ENCODE measurements at places on chromosomes 5 and 9.
A peak's percentile ranks its signal among the peaks of the same experiment; 100 is the strongest.

GRCh38 chr5:74396913-74397622, 243.5 kb downstream of the ENC1 start:
- DNase-seq = no peak

- DNase-seq = no peak
Measured at GRCh38 chr5:3025392-3025791, 273.9 kb upstream of the IRX2 start.

DNA sequence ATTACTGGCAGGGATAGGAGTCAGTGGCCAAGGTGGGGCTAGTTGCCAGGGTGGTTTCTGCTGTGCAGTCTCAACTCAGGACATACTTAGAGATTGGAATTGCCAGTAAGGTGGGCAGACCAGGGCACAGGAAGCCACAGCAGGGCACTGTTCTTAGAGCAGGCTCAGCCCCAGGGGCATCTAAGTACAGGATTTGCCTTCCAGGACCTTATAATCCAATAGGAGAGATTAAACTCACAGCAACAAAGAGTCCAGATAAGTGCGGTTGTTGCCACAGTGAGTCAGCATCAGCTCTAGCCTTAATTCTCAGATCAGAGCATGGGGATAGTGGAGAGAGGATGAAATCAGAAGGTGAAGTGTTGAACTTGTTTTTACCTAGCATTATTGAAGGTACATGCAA, 265.8 kb upstream of the TRPC7 start:
- peak; percentile 71 for DNase-seq

- peak; percentile 23 for DNase-seq
Measured at GRCh38 chr5:141669520-141669919, 12.5 kb downstream of the ARAP3 start.

GRCh38 chr9:97985058-97985861, 2.1 kb downstream of the ANP32B start:
- peak; percentile 67 for DNase-seq

- no peak for DNase-seq
Measured at GRCh38 chr5:124252191-124252638, 494.2 kb downstream of the ZNF608 start.

DNA sequence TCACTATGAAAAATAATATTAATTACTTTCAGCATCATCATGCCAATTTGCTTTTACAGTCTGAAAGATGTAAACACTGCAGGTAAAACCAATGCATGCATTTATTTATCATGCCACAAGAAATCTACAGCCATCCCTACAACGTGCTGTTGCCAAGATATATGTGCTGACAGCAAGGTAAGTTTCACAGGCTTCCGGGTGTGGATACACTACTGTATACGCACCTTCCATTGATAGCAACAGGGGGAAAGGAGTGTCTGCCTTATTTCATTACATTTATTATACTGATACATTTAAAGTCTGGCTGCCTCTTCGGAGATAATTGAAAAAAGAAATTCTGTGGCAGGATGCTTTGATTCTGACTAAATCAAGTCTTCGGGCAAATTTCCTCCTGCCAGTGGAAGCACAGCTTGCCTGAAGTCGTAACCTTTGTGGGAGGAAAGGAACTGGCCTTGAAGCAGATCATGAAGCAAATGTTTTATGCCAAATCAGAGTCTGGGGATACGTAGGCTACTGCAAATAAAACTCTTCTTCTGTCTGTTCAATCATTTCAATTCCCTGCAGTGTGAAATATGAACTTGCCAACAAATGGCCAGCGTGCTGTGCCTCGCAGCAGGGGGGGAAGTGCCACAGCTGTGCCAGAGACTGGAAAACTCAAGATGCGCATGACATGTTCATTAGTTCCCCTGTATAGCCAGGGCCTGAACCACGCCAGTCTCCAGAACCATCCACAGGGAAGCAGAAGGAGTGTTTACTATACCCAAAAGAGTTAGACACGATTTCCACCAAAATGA, 268.1 kb downstream of the EFNA5 start:
- no peak for DNase-seq

DNA sequence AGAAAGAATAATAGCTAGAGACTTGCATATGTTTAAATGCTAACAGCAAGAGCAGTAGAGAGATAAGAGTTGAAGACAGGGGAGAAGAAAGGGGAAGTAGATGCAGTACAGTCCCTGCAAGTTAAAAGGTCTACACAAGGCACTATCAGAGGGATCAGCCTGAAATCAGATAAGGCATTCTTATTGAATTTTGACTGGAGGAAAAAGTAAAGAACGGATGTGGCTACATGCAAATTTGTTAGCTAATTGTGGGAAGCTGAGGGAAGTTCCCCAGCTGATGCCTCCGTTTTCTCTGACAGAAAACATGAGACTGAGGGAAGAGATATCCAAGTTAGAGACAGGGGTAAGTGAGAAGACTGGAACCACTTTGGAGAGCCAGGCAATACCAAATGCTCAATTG, 12.9 kb upstream of the RHOBTB3 start:
- DNase-seq = peak; percentile 96

DNA sequence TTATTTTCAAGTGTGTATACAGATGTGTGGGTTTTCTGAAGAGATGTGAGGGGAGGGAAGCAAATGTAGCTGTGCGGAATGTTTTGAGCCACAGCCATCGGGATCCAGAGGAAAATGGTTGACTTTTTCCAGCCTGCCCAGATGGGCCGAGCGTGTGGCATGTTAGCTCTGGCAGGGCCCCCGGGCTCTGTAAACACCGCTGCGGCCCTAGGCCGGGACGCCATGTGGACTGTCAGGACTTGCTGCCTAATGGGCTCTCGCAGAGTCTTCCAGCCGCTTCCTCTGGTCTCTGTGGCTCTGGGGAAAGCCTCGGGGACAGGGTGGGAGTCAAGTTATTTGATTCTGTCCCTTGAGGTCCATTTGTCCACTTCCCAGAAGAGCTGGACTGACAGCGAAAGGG, 109.6 kb upstream of the PTCH1 start:
- DNase-seq = no peak

GRCh38 chr5:50658246-50658645, 8.2 kb upstream of the PARP8 start:
- DNase-seq = peak; percentile 29

GRCh38 chr9:34802916-34803315, 93.0 kb upstream of the CCL21 start:
- no peak for DNase-seq

- DNase-seq = no peak
Measured at GRCh38 chr5:60274747-60275146, 381.2 kb upstream of the PDE4D start.

GRCh38 chr9:69097064-69097463, 61.5 kb downstream of the FXN start:
- no peak for DNase-seq

- DNase-seq = no peak
Measured at GRCh38 chr9:76424491-76424890, 30.3 kb upstream of the RFK start.

- no peak for DNase-seq
Measured at GRCh38 chr9:136835162-136835931, 6.9 kb upstream of the AJM1 start.

DNA sequence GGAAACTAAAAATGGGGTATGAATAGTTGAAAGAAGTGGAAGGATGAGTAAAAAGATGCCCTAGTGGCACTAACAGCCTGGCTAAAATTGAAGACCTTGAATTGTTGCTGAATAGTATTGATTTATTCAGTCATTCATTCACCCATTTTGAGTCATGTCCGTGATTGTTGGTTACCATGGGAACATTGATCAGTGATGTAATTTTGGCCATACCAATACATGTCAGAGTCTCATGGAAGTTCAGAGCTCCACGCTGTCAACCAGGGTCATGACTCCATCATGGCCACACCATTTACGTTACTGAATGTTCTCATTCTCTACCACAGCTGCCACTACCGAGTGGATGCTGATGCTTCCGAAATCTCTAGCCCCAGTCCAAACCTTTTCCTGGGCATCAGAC, 62.5 kb upstream of the FOXE1 start:
- no peak for DNase-seq

GRCh38 chr5:93304456-93305250, 276.4 kb downstream of the NR2F1-AS1 start:
- DNase-seq = peak; percentile 24

- no peak for DNase-seq
Measured at GRCh38 chr9:113631871-113632665, 168.5 kb downstream of the RGS3 start.

- no peak for DNase-seq
Measured at GRCh38 chr9:121206516-121207370, 5.1 kb upstream of the RAB14 start.

GRCh38 chr5:137997726-137998213, 35.1 kb downstream of the FAM13B start:
- DNase-seq = peak; percentile 84

DNA sequence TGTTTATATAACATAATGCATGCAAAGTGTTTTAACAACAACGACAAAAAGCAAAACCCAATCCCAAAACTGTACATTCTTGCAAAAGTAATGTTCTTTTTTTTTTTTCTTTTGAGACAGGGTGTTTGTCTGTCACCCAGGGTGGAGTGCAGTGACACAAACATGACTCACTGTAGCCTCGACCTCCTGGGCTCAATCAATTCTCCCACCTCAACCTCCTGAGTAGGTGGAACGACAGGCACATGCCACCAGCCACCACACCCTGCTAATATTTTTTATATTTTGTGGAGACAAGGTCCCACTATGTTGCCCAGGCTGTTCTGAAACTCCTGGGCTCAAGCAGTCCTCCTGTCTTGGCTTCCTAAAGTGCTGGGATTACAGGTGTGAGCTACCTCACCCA, 13.6 kb upstream of the HAVCR1 start:
- no peak for DNase-seq

- DNase-seq = no peak
Measured at GRCh38 chr9:97847474-97848214, 5.4 kb upstream of the FOXE1 start.

GRCh38 chr5:80667384-80667783, 12.6 kb upstream of the DHFR start:
- DNase-seq = no peak

DNA sequence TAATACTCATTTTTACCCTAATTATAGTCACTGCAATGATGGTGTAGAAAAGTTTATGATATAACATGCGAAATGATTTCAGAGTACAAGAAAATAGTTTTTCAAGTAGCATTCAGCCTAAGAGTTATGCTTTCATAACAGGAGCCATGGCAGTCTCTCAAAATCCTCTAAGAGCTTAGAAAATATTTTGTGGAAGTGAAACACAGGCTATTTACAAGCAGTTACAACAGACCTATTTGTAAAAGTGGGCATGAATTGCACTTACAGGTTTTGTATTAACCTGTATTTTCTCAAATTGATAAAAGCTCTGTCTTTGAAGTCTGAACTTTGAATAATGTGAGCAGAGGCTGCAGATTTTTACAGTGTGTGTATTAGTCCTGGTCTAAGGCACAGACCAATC, 523.3 kb downstream of the LRRC70 start:
- no peak for DNase-seq

DNA sequence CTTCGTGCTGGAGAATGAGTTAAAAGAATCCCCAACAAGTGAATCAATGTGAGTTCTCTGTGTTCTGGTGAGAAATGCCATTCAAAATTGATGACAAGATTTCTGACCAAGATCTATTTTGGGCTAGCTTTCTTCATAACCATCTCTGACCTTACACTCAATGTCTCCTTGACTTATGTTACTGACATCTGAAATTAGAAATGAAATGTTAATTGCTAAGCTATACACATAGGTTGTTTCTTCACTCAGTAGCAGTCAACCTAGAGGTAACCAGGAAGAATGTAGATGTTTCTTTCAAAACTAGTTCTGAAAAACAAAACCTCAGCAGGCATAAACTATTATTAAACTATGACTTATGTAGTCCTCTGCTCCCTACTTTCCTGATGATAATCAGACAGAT, 2220.7 kb upstream of the C9orf72 start:
- no peak for DNase-seq

- no peak for DNase-seq
Measured at GRCh38 chr9:114806526-114806900, 674 bp upstream of the TNFSF15 start.

GRCh38 chr5:127799293-127799905, 96.2 kb downstream of the CCDC192 start:
- no peak for DNase-seq

- DNase-seq = no peak
Measured at GRCh38 chr5:5738797-5739489, 316.5 kb downstream of the ICE1 start.

GRCh38 chr5:160231783-160232342, 2.6 kb downstream of the FABP6 start:
- DNase-seq = no peak

- no peak for DNase-seq
Measured at GRCh38 chr5:82156874-82157273, 121.3 kb downstream of the RPS23 start.

GRCh38 chr5:90135779-90136378, 273.7 kb downstream of the CETN3 start:
- no peak for DNase-seq

DNA sequence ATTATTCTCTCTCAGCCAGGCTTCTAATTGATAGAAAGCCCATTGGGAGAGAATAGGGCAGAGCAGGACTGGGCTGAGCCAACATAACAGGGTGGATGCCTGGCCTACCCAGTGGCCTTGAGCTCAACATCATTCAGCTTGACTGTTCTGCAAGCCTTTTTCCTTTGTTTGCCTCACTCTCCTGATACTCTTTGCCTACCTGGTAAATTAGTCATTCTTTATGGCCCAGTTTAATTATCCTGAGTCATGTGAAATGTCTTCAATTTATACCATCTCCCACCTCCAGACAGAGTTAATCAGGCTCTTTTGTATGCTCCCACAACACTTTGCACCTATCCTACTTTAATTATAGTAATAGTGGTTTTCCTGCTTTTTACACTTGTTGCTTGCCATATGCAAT, 13.6 kb downstream of the GLRA1 start:
- DNase-seq = no peak

DNA sequence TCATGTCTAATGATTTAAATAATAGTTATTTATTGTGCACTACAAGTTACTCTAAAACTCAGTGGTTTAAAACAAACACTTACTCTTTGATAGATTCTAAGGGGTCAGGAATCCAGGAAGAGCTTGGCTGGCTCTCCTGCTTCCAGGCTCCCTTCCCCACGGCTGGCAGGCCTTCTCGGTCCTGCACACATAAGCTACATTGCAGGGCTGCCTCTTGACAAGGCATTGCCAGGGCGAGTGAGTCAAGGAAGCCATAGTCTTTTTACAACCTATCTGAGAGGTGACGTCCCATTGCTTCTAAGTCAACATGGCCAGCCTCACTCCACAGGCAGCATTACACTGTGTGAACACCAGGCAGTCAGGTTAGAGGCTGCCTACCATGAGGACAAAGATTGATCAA, 119.8 kb downstream of the AUH start:
- no peak for DNase-seq
